NCI-H774 (cell line): ENCODE measurements at places on chromosomes 6 and 20.
A peak's percentile ranks its signal among the peaks of the same experiment; 100 is the strongest.

GRCh38 chr20:4026093-4026601 lies 10.8 kb upstream of the RNF24 start:
- DNase-seq = no peak

- DNase-seq = peak; percentile 72
These were observed 1.5 kb upstream of the GGT7 start for GRCh38 chr20:34874094-34874654.

- no peak for DNase-seq
These were observed 20.3 kb downstream of the PACSIN1 start for GRCh38 chr6:34486106-34486740.

GRCh38 chr20:8129211-8129976 lies 2.7 kb upstream of the PLCB1 start:
- no peak for DNase-seq

DNA sequence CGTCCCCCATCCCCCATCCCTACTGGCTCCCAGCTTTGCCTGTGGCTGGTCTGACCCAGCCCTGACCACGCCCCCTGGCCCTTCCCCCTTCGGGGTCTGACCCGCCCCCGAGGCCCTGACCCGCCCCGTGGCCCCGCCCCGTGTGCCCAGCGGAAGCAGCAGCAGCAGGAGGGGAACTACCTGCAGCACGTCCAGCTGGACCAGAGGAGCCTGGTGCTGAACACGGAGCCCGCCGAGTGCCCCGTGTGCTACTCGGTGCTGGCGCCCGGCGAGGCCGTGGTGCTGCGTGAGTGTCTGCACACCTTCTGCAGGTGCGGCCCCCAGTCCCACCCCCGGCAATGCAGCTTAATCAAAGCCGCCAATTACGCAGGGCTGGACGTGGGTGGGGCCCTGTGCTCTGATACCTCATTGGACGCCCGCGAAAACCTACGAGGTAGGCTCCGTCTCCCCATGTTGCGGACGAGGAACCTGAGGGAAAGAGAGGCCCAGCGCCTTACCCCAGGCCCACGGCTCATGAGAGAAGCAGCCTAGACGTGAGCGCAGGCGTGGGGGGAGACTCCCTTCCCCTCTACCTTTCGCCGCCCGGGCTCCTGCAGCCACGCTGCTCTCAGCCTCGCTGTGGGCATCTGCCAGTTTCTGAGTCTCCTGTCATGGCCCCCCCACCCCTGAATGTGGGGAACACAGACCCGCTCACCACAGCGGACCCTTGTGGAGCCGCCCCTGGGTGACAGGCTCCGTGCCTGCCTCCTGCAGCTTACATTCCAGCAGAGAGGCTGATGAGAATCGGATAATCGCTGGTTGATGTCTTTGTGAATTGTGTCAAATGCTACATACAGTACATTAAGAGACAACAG lies 12.8 kb downstream of the RBCK1 start:
- DNase-seq = peak; percentile 90

GRCh38 chr20:12152996-12153395 lies 235.3 kb downstream of the BTBD3 start:
- no peak for DNase-seq

- no peak for DNase-seq
These were observed 16.5 kb upstream of the TRERF1 start for GRCh38 chr6:42468273-42468672.
